ENCODE measurements at places on chromosomes 4 and X.

DNA sequence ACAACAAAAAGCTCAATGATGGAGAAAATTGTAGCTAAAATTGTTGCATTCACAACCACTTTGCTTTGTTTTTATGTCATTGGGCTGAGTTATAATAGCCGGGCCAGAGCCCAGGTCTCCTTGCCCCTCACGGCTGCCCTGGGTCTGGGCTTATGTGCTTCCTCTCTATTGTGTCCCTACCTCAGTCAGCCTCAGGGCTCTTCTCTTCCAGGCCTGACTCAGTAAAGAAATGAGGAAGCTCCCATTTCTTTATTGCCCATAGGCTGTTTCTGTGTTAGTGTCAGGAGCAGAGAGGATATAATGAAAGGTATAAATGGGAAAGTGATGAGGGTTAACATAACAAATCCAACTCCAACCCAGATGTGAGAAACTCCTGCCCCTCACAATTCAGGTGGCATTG lies 18.0 kb downstream of the BST1 start:
- H3K36me3 ChIP-seq: no peaks in the 10 kb centered on the region
- no peak overlapping the region for H3K4me3 ChIP-seq
- H3K4me1 ChIP-seq: no peaks in the 10 kb centered on the region
- no peak for DNase-seq
- no peak overlapping the region for H3K27ac ChIP-seq
- H3K27me3 ChIP-seq: no peaks in the 10 kb centered on the region

DNA sequence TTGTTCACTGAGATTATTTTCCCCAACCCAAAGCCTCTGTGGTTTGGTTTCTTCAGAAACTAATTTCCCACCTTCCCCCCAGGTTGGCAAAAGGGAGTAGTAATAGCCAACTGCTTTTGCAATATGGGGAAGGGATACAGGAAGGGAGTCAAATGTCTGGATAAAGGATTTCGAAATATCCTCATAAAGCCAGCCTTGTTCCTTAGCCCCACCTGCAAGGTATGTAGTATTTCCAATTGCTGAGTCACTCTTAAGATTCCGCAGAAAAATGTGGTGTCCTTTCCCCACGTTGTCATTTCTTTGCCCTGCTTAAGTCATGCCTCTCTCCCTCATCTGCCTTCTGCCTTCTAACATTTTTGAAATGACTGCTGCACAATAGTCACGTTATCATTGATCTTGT lies 138.8 kb upstream of the DCAF8L1 start:
- no peak overlapping the region for H3K27ac ChIP-seq
- H3K27me3 ChIP-seq: peaks cover 6% of the 10 kb centered on the region
- no peak overlapping the region for H3K4me3 ChIP-seq
- no peaks in the 10 kb centered on the region for H3K36me3 ChIP-seq
- no peaks in the 10 kb centered on the region for H3K4me1 ChIP-seq

GRCh38 chr4:7424553-7425111 lies 10.1 kb downstream of the PSAPL1 start:
- no peaks in the 10 kb centered on the region for H3K36me3 ChIP-seq
- DNase-seq: peak; percentile 23
- H3K27ac ChIP-seq: no peak overlapping the region
- H3K4me3 ChIP-seq: no peak overlapping the region

GRCh38 chrX:123422875-123423274 lies 238.8 kb downstream of the GRIA3 start:
- no peak for DNase-seq
- H3K36me3 ChIP-seq: no peaks in the 10 kb centered on the region
- no peak overlapping the region for H3K4me3 ChIP-seq
- H3K4me1 ChIP-seq: no peaks in the 10 kb centered on the region
- H3K27ac ChIP-seq: no peak overlapping the region
- no peaks in the 10 kb centered on the region for H3K27me3 ChIP-seq

Data from psoas muscle (tissue), 8 donors.